ENCODE measurements at places on chromosomes 11 and 22. TPM values are rescaled to one million over a fixed set of nuclear protein-coding genes. Genes with fewer than 3 reads are reported as not detected.

Gene NELL1
- 3.7 TPM for total RNA-seq

Gene NPTXR
- 1.6 TPM for total RNA-seq

Gene LRRC74B
- not detected for total RNA-seq

Gene TMEM258
- 118 TPM for total RNA-seq

Gene KRTAP5-2
- not detected for total RNA-seq

Gene CAVIN3
- 28.2 TPM for total RNA-seq

Gene UCP3
- total RNA-seq = 1.6 TPM

Gene C11orf65
- total RNA-seq = 1.0 TPM

Gene TFIP11
- 30.3 TPM for total RNA-seq

Gene OR52I1
- not detected for total RNA-seq

Gene SYT8
- total RNA-seq = not detected

Gene CARD10
- 5.7 TPM for total RNA-seq

Gene RIMBP3B
- total RNA-seq = not detected

Gene DNAJB7
- not detected for total RNA-seq

Gene PNPLA5
- not detected for total RNA-seq

Gene CLCF1
- total RNA-seq = 1.0 TPM

Gene SLC22A25
- total RNA-seq = not detected

Gene GGTLC3
- total RNA-seq = not detected

Gene POU2AF2
- total RNA-seq = not detected

Gene EIF3M
- 154 TPM for total RNA-seq

Gene DDTL
- total RNA-seq = 3.7 TPM

Gene OR52I2
- not detected for total RNA-seq

Gene PYGM
- 291 TPM for total RNA-seq

Gene SNX15
- 12.0 TPM for total RNA-seq

Gene TCN2
- total RNA-seq = 5.2 TPM

Gene RAB36
- 0.52 TPM for total RNA-seq

Gene CSRP3
- total RNA-seq = 360 TPM

Gene MYBPC3
- 1.6 TPM for total RNA-seq

Gene XKR3
- total RNA-seq = not detected

Gene SCGB1D2
- total RNA-seq = not detected

Gene DAGLA
- total RNA-seq = 1.0 TPM

Gene SLC7A4
- 1.6 TPM for total RNA-seq

Gene PTPRCAP
- not detected for total RNA-seq

Gene CDHR5
- total RNA-seq = 1.0 TPM

Gene HEPN1
- not detected for total RNA-seq

Gene CRACR2B
- 5.7 TPM for total RNA-seq

Gene SLC22A9
- not detected for total RNA-seq

Gene CLDN5
- total RNA-seq = 84.0 TPM

All from skeletal muscle tissue (tissue), 5 donors.